ENCODE measurements at places on chromosomes 1 and 21. TPM values are rescaled to one million over a fixed set of nuclear protein-coding genes. Genes with fewer than 3 reads are reported as not detected.

The CXADR gene
- total RNA-seq = 1.5 TPM

The SYCP1 gene
- total RNA-seq = not detected

The LRRN2 gene
- 14.7 TPM for total RNA-seq

The MMP23B gene
- 26.5 TPM for total RNA-seq

The TIE1 gene
- 8.8 TPM for total RNA-seq

The ST6GALNAC3 gene
- 5.1 TPM for total RNA-seq

The HLX gene
- 53.5 TPM for total RNA-seq

The CD53 gene
- total RNA-seq = 28.2 TPM

The TGFB2 gene
- total RNA-seq = 7.5 TPM

The DCST2 gene
- total RNA-seq = not detected

The SARS1 gene
- 153 TPM for total RNA-seq

The SRSF10 gene
- 91.7 TPM for total RNA-seq

The OLFM3 gene
- total RNA-seq = 2.1 TPM

The PTGS2 gene
- 29.3 TPM for total RNA-seq

The EPS15 gene
- total RNA-seq = 72.4 TPM

The ZFYVE9 gene
- total RNA-seq = 25.9 TPM

The FAM151A gene
- not detected for total RNA-seq

The MPL gene
- total RNA-seq = not detected

The CRYBG2 gene
- 0.55 TPM for total RNA-seq

The CTNNBIP1 gene
- total RNA-seq = 9.2 TPM

The BTBD8 gene
- total RNA-seq = 7.5 TPM

The CRNN gene
- total RNA-seq = not detected

The TFF3 gene
- 17.2 TPM for total RNA-seq

The HMGCS2 gene
- total RNA-seq = not detected

The ESRRG gene
- total RNA-seq = 0.55 TPM

The VCAM1 gene
- total RNA-seq = 6.7 TPM

The PLA2G2F gene
- total RNA-seq = not detected

The CFAP410 gene
- 27.0 TPM for total RNA-seq

The OR2T29 gene
- total RNA-seq = not detected

The GNB1 gene
- total RNA-seq = 148 TPM

The ERICH3 gene
- total RNA-seq = 0.55 TPM

The KCNJ10 gene
- 0.36 TPM for total RNA-seq

The RGSL1 gene
- total RNA-seq = not detected

The PCSK9 gene
- total RNA-seq = not detected

The KRTAP20-4 gene
- total RNA-seq = not detected

All from sigmoid colon (tissue), 7 donors.